Inflammatory macrophage treated with lipopolysaccharide for 1 hour (primary cell): ENCODE measurements at places on chromosomes 16 and 17.

GRCh38 chr16:29126057-29126494, 141.2 kb downstream of the LAT start:
- peak; percentile 79 for DNase-seq

GRCh38 chr16:49859125-49859811, 3.4 kb upstream of the ZNF423 start:
- peak; percentile 27 for DNase-seq

GRCh38 chr16:27798241-27798640, 248.3 kb downstream of the KATNIP start:
- no peak for DNase-seq

GRCh38 chr17:75808549-75808904, 23.9 kb downstream of the UNK start:
- no peak for DNase-seq

GRCh38 chr17:1736348-1737281, 6.1 kb upstream of the SERPINF2 start:
- peak; percentile 96 for DNase-seq

DNA sequence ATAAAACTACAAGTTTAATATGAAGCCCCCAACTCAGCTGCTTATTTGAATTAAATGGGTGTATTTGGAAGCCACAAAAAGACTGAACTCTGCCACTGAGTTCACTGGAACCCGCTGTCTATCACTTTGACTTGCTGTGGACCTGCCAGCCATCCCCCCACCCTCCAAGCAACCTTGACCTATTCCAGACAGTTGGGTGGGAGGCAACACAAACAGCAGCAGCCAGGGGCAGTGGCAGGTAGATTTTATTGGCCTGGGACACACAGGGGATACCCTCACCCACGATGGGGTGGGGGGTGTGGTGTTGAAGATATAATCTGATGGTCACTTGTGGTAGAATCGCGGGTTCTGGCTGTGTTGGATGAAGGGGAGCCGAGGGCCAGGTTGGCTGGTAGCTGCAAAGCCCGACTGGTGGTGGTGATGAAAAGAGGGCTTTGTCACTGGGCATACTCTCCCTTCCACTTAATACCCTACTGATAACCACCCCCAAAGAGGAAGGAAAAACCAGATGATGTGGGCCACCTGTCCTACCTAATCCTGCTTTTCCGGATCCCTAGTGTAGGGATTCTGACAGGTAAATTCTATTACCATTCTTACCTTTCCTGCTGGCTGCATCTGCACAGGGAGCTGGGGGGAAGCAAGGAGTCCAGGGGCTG, 2.6 kb downstream of the GPS2 start:
- no peak for DNase-seq

DNA sequence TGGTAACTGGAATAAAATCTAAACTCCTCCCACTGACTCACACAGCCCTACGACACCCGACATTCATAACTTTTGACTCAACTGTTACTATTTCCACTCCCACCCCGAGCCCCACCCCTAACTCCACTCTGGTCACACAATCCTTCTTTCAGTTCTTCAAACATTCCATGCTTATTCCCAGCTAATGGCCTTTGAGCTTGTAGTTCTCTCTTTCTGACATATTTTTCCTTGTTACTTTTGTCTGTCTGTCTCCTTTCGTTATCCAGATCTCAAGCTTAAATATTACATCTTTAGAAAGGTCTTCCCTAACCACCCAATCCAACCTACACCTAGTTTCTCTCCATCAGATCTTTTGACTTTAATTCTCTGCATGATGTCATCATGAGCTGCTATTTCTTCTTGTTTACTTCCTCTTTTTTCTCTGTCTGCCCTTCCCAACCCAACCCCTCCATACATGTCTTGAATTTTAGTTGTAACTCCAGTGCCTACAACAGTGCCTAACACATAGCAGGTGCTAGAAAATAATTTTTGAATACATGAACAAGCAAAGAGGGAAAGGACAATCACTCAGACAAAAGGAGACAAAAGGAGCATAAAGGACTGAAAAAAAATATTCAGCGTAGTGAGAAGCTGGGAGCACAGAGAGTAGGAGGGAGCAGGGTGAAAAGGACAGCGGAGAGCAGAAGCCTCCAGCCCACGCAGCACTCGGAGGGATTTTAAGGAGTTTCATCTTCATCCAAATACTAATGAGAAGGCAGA, 65.2 kb upstream of the SMIM36 start:
- DNase-seq: peak; percentile 65

- DNase-seq: no peak
Measured at GRCh38 chr16:14077918-14078317, 6.8 kb downstream of the MRTFB start.

DNA sequence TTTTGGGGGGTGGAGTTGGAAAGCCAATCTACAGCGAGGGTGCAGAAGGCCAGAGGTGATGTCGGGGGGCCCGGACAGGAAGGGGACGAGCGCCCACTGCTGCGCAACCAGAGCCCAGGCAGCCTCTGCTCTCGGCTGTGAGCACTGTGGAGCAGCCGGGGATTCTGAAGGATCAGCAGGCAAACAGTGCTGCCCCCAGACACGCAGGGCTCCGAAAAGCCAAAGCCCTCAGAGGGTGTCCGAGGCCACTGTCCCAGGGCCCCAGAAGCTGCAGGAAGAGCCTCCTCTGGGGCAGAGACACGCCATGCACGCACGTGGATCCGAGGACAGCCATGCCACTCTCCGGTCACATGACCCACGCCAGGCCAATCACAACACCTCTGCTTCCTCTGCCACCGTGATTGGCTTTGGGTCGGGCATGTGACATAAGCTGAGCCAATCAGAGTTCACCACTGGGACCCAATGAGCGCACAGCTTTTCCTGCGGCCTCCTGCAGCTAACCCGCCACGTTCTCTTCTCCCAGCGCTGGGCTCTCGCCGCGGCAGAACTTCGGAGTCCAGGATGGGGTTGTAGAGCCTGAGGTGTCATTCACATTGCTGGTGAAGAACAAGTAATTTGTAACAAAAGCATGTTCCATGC, 40.7 kb downstream of the ACTG1 start:
- DNase-seq: no peak

- no peak for DNase-seq
Measured at GRCh38 chr17:29933379-29933778, 3.4 kb upstream of the SSH2 start.

DNA sequence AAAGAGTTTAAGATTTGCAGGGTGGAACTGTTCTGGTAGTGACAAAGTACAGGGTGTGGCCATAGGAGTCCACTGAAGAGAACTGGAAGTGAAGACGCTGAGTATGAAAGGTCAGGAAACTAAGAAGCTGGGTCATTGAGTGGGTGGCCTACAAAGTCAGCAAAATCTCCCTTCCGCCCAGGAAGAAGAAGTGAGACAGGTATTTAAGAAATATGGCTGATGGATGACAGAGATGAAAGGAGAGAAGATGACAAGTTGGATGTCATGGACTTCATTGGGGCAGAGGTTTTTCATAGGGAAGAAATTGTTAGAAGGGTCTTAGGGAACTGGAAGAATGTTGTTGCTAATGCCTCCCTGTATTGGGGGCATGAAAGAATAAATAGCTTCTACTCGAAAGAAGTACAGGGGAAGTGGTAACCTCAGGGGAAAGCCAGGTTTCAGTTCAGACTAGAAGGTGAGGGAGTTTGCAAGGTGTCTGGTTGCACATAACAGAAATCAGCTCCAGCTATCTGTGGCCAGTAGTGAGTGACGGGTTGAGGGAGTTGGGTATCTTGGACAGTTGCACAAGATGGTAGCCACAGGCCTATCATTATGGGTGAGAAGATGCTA, 33.6 kb upstream of the MED13 start:
- DNase-seq: peak; percentile 48

- peak; percentile 23 for DNase-seq
Measured at GRCh38 chr16:57998486-57998885, 2.0 kb downstream of the ZNF319 start.

GRCh38 chr16:56673921-56674320, 4.3 kb downstream of the MT1H start:
- DNase-seq: peak; percentile 53

- DNase-seq: no peak
Measured at GRCh38 chr16:2181952-2182351, 14.5 kb downstream of the CASKIN1 start.

- DNase-seq: no peak
Measured at GRCh38 chr16:31190061-31190460, 10.1 kb downstream of the FUS start.

DNA sequence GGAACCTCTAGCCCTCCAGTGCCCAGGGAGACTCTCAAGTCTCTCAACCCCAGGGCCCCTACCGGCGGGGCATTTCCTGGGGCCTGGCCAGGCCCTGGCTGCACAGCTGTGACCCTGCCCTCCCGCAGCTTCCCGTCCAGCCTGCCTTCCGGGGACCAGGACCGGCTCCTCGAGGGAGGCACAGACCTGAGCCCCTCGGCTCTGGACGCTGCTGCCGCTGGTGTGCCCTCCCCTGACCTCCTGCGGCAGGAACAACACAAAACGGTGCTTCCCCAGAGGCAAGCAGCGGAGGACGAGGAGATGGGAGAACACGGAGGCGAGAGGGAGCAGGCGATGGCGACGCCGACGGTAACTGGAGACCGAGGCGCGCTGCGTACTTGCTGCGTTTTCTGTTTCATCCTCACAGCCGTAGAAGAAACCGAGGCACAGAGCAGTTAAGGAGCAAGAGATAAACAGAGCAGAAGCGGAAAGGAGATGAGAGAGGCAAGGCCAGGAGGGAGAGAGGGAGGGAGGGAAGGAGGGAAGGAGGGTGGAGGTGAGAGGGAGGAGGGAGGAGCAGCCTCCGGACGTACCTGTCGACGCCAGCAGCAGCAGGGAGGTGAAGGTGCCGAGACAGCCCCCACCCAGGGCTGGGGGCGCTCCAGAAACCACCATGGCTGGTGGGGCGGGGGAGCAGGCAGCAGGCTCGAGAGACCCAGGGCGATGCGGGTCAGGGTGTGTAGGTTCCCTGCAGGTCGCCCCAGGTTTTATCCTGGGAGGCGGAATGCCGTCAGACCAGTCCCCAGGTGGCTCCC, at the start of gene PRSS22:
PRSS22 (minus strand) TSS at position 720 of the 794 bp plus-strand sequence; CDS start at position 654, 66 bp downstream.
- no peak for DNase-seq

GRCh38 chr16:89687092-89687940, 827 bp downstream of the CDK10 start:
- no peak for DNase-seq

GRCh38 chr16:51244887-51245657, 94.0 kb upstream of the SALL1 start:
- DNase-seq: no peak

DNA sequence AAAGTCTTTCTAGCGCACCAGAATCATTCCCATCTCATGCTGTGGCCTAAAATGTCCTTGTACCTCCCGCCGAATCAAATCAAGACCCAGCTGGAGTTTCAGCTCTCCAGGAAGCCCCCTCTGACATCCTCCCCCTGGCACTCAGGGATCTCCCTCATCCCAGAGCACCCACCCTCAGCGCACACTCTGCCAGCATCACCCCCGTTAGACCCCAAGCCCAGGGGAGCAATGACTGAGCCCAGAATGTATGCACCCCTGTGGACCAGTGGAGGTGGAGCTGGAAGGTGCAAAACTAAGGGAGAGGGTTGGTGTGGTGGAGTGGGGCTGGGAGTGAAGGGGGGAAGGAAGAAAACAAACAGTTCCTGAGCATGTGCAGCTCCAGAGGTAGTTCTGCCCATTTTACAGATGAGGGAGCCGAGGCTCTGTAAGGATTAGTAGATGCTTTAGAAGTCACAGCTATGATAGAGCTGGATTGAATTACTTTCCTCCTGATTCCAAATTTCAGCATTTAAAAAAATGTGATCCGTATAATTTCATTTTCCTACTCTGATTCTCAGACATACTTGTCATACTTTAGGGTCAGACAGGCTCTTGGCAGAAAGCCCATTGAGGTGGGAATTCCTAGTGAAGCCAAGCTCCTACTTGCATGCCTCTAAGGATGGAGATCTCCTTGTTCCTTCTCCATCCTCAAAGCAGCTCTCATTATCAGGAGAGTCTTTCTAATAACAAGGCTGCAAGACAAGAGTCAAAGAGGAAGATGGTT, 242.7 kb downstream of the KATNIP start:
- no peak for DNase-seq

- no peak for DNase-seq
Measured at GRCh38 chr17:76404976-76405563, 20.7 kb downstream of the SPHK1 start.

DNA sequence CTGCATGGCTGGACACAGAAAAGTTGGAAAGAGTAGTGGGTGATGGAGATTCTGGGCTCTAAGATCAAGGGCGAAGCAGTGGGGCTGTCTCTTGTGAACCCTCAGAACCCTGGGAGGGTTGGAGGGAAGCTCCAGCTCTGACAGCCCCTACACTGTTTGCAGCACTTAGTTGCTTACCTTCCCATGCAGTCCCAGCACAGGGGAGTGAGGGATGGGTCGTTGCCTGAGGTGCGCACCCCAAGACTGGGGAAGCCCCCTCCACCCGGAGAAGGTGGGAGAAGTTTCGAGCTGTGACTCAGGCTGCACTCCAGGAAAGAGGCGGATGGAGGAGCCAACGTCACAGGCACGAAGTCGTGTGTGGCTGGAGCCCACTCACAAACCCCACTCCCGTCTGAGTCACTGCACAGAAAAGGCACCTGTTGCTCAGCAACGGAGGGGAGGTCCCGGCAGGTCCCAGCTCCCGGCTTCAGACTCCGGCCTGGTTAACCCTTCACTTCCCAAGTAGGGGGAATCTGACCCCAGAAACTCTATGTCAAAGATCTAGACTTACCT, 60.1 kb downstream of the AIPL1 start:
- no peak for DNase-seq

GRCh38 chr17:79919164-79919585, 79.9 kb upstream of the CBX4 start:
- no peak for DNase-seq

GRCh38 chr17:74192950-74193781, 10.3 kb upstream of the RPL38 start:
- DNase-seq: peak; percentile 53

DNA sequence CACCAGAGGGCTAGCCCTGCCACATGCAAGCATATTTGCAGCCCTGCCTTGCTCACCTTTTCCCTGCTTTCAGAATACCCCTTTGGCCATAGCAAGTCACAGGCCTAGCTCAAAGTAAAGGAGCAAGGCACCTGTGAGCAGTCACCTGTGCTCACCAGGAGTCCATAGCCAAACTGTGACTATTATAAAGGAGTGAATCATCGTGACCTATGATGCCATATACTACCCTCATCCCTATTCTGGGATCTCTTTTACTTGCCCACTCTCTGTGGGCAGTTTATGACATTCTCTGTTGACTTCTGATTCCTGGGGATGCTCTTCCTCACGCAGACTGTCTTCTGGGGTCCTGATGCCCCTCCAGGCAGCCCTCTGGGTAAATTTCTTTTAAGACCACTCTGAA, 200.5 kb upstream of the NLRP1 start:
- no peak for DNase-seq
